Fibroblast of the conjunctiva (primary cell): ENCODE measurements at places on chromosomes 4 and X.

GRCh38 chr4:85024671-85025070 lies 58.2 kb upstream of the WDFY3 start:
- no peak for DNase-seq

- DNase-seq, result no peak
Measured at GRCh38 chrX:93791304-93791703, 117.3 kb downstream of the FAM133A start.

- peak; percentile 12 for DNase-seq
Measured at GRCh38 chrX:2627272-2627867, 63.7 kb upstream of the CD99 start.

DNA sequence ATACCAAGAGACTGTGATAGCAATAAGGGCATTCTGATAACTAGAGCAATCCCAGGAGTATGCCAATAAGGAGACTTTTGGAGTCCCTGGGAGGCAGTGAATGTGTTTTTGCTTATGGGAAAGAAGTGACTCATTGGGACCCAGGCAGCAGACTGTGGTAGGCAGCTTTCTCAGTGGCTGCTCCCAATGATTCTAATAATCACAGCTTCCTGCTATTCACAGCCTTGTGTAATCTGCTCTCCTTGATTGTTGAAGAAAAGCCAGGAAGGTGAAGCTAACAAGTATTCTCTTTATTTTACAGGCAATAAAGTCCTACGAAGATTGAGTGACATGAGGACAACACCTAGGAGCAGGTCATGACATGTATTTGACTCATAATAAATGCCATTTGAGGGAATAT lies 70.3 kb upstream of the DDX60 start:
- DNase-seq, result no peak

DNA sequence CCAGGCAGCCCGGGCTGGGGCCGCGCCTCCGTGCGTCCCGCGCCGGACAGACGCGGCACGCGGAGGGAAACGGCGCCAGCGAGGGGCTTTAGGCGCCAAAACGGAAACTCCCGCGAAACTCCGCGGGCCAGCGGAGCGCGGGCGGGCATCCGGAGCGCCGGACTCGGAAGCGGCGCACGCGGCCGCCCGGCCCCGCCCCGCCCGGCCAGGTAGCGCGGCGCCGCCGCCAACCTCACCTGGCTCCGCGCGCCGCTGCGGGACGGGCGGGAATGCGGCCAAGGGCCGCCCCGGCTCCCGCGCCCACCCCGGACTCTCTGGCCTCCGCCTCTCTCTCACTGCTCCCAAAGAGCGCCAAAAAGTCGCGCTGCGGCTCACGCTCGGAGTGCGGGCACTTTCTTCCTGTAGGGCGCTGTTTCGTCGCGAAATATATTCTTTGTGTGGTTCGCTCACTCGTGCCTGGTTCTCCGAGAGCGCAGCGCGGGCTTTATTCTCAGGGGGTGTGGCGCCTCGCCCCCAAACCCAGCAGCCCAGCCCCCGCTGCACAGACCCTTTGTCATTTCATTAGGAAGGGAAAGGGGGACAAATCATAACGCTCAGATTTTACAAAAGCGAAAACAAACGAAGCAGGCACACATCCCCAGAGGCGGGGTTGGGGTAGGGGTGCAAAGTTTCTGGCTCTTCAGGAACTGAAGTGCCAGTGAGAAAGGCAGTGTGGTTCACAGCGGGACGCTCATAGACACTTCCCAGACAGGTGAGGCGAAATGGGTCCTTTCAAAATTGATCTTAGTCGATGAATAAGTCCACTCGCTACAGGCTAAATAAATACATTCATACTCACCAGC lies 961 bp upstream of the MBNL3 start:
- DNase-seq, result no peak

DNA sequence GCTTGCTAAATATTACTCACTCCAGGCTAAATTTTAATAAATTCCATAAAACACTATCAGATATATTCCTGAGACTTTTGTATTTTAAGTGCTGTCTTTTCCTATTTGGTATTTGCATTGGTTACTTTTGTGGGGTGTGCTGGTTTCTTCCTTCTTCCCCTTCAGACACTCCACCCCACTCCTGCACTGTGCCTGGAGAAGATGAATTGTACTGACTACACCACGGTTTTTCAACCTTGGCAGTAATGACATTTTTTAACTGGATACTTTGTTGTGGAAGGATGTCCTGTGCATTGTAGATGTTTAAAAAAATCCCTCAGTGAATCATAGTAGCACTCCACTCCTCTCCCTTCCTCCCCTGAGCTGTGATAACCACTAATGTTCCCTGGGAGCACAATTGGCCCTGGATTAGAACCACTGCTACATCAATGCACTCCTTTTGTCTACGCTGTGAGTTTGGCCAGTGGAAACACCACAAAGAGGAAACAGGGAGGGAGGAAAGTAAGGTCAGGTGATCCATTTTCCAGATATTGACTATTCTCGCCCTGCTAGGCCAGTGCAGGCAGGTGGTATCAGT lies 36.3 kb downstream of the SNCA start:
- no peak for DNase-seq

DNA sequence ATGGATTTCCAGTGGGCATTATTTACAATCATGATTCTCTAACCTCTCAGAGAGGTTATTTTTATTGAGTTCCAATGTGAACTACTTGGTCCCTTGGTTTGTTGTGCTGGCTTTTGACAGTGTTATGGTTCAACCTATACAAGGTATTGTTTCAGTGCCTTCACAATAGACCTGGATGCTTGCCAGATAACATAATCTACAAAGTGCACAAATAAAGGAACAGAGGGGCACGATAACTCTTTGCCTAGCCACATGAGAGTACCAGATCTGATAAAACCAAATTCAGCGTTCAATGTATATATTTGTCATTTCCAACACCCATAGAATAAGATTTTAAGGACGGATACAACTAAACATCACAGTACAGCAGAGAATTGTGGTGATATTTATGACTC lies 120.8 kb downstream of the RASL11B start:
- DNase-seq, result no peak

- DNase-seq, result no peak
Measured at GRCh38 chr4:31366041-31366440, 645.9 kb downstream of the PCDH7 start.

DNA sequence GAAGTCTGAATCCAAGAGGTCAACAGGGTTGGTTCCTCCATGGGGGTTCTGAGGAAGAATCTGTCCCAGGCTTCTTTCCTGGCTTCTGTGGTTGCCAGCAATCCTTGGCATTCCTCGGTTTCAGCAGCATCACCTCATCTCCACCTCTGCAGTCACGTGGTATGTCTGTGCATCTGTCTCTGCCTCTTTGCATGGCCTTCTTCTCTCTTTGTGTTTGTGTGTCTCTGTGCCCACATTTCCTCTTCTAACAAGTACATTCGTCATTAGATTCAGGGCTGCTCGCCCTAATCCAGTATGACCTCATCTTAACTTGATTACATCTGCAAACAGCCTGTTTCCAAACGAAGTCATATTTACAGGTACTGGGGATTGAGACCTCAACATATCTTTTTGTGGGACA lies 114.0 kb downstream of the BCOR start:
- DNase-seq, result no peak

GRCh38 chr4:65865489-65865888 lies 195.2 kb upstream of the EPHA5 start:
- no peak for DNase-seq
